ENCODE measurements at places on chromosomes 13 and 19.

GRCh38 chr19:17081672-17082630 is 6.4 kb downstream of the MYO9B start:
- DNase-seq, result no peak

- no peak for DNase-seq
Observed at GRCh38 chr19:22332924-22333323, 46.7 kb downstream of the ZNF729 start.

DNA sequence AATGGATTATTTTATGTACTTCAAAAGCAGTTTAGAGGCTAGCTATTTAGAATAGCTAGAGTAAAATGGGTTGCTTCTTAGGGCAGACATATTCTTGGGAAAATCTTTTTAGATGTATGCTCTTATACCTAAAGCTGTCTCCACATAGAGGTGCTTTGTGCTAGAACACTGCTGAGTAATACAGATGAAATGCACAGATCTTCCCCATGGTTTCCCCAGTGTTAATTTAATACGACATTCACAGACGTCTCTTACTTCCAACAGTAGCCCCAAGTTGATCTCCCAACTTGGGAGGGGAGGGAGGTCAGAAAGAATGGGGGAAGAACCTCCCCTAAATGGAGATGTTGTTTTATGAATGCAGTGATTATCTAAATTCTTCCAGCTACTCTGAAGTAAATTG is 16.9 kb downstream of the NALCN start:
- no peak for DNase-seq

DNA sequence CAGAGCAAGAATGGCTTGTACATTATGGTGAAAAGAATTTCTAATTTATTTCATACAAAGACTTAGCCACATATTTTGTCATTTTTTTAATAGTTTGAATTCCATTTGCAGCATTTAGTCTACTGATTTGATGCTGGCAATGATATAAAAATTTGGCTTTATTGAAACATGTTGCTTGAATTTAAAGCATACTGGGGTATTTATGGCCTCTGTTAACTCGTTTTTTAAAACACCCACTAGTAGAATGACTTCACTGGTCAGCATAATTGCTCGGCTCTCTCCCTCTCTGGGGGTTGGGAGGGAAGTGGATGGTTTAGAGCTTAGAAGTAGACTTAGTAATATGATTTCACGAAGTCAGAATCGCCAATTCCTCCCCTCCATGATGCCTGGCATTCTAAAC is 354.9 kb upstream of the HTR2A start:
- no peak for DNase-seq

DNA sequence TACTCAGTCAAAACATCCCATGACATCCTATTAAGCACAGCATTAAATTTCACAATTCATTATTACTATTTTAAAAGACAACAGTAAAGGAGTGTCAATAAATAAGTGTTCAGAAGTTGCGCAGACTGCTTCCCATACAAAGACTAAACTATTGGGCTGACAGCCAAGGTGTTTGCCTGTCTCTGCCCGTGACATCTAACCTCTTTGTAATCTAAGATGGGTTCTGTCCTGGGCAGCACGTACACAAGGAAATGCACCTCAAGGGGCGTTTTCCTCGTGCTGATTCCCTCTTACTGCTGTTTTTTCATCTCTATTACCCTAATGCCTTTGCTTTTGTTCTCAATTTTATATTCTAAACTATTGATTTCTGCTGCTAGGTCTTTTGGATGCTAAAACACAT is 216.3 kb downstream of the NHLRC3 start:
- no peak for DNase-seq

DNA sequence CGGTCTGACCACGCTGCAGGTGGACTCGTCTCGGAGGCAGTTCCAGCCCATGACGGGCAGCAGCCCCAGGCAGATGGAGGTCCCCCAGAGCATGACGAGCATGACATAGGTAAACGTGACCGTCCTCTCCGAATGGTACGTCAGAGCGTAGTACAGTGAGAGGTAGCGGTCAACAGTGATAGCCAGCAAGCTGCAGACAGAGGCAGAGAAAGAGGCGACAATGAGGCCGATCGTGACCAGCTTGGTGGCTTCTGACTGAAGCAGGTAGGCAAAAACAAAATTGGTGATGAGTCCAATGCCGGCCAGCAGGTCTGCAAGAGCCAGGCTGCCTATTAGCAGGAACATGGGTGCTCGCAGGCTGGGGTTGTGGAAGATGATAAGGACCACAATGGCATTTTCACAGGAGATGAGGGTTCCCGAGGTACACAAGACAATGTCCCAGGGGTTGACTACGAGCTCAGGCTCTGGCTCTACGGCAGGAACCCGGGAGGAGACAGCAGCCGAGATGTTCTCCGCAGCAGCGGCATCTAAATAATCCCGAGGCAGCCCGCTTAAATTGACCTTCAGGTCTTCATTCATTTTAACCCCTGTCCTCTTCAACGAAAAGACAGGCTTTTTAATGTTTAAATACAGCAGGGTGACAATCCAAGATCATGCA is 1.2 kb downstream of the GPR12 start:
- DNase-seq, result no peak

- DNase-seq, result no peak
Observed at GRCh38 chr13:71274923-71275608, 591.9 kb downstream of the DACH1 start.

DNA sequence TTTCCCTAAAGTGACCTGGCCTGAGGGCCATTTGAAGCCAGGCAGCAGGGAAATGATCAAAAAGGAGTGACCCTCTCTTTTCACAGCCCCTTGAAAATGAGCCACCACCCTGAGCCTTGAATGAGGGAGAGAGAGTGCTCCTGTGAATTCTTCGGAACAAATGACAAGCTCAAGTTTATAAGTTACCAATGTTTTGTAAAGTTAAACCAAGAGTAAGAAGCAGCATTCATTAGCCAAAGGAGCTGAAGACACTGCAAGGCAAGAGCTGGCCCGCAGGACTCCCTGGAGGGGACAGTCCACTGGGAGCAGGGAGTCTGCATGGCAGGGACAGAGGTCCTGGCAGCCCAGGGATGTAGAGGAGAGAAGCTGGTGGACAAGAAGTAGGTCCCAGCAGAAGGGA is 16.7 kb upstream of the CCNP start:
- DNase-seq, result no peak

- no peak for DNase-seq
Observed at GRCh38 chr13:35957996-35958395, 173.2 kb downstream of the DCLK1 start.

DNA sequence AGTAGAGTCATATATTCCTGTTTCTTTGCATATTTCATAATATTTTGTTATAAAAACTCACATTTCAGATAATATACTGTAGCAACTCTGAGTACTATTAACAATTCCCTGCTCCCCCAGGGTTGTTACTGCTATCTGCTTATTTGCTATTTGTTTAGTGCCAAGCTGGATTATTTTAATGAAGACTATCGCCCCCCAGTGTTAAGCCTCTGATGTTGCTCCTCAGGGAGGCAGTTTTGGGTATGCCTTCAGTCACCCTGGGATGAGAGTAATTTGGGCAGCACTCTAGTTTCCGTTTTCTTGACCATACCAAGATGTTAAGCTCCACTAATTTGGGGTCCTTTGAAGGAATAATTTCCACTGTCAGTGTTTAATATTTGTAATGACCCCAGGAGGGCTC is 46.0 kb downstream of the MICU2 start:
- DNase-seq, result no peak

DNA sequence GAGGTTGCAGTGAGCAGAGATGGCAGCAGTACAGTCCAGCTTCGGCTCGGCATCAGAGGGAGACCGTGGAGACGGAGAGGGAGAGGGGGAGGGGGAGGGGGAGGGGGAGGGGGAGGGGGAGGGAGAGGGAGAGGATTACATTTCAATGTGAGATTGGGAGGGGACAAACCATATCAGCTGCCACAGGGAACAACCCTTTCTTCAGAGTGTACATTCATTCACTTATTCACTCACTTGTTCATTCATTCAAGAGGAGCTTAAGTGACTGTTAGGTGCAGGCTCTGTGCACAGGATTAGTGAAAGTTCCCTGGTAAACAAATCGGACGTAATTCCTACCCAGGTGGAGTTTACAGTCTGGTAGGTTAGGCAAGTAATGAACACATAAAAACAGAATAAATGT is 65.6 kb upstream of the MEDAG start:
- no peak for DNase-seq

DNA sequence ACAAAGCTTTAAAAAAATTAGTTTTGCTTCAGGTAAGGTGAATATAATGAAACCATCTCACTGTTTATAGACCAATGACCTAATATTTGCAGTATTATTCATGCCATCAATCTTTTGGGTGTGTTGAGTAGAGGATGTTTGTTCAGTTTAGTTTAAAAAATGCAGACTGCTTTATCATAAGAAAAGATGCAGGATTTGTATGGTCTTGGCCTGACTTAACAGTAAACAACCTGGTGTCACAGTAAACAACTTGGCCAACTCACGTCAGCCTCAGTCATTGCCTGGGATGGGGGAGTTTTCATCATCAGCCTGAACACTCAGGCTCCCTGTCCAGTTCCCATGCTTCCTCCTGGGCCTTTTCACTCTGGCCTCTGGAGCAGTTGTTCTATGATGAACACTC is 55.1 kb downstream of the LMO7 start:
- DNase-seq, result no peak

- no peak for DNase-seq
Observed at GRCh38 chr13:97239943-97240787, 18.0 kb downstream of the MBNL2 start.

GRCh38 chr13:42733046-42733445 is 48.3 kb upstream of the FAM216B start:
- no peak for DNase-seq

- DNase-seq, result no peak
Observed at GRCh38 chr19:30593975-30594745, 222.0 kb downstream of the ZNF536 start.

- no peak for DNase-seq
Observed at GRCh38 chr13:93963266-93964145, 516.0 kb downstream of the DCT start.

GRCh38 chr19:37484406-37485168 is 15.4 kb downstream of the ZNF570 start:
- no peak for DNase-seq

DNA sequence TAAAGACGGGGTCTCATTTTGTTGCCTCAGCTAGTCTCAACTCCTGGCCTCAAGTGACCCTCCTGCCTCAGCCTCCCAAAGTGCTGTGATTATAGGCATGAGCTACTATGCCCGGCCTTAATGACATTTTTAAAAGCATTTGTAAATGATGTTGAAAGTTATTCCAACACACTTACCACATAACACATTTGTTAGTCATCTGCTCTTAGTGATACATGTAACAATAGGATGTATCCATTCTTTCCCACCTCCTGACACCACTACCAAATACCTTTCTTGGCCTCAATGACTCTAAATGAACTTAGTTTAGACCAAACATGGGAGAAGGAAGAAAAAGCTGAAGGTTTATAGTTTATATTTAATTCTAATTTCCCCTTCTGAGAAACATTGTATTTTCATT is 59.8 kb upstream of the MEDAG start:
- DNase-seq, result no peak

Data from activated gamma-delta T cell (primary cell).